ENCODE measurements at places on chromosomes 12 and 14. TPM values are rescaled to one million over a fixed set of nuclear protein-coding genes. Genes with fewer than 3 reads are reported as not detected.

The SLC38A4 gene
- not detected for total RNA-seq

- no peak for DNase-seq
Measured at GRCh38 chr12:23504043-23504442, 445.4 kb downstream of the SOX5 start.

DNA sequence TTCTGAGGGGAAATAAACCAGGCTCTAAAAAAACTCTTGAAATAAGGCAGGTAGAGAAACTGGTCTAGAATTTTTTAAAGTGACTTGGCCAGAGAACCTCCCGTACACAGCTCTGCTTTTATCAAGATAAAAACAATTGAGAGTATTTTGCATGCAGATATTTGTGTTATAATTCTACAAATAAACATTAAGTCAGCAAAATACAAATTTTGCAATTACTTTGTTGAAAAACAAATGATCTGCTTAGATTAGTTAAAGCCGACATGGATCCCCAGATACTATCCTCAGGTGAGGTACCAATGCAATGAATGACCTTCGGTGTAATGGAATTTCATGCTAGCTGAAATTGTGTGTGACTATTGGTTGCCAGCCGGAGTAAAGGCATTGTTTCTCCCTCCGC, 197.2 kb downstream of the SOX5 start:
- no peak for DNase-seq

GRCh38 chr14:81819344-81819743, 285.7 kb upstream of the SEL1L start:
- no peak for DNase-seq

DNA sequence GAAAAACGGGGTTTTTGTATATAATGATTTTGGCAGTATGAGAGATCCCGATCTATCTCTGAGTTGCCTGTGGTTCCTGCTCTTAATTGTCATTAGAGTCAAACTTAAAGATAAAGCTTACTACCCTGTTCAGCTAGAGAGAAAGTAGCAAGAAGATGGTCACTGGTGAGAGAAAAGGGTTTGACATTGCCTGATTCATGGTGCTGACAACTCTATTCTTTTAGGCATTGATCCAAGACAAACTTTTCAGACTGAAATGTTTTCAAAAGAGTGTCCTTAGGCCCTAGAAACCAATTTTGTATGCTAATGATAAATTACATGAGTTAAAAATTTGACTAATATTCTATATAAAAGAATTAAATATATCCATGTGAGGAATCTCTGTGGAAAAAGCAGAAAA, 35.1 kb downstream of the PELI2 start:
- DNase-seq, result no peak

DNA sequence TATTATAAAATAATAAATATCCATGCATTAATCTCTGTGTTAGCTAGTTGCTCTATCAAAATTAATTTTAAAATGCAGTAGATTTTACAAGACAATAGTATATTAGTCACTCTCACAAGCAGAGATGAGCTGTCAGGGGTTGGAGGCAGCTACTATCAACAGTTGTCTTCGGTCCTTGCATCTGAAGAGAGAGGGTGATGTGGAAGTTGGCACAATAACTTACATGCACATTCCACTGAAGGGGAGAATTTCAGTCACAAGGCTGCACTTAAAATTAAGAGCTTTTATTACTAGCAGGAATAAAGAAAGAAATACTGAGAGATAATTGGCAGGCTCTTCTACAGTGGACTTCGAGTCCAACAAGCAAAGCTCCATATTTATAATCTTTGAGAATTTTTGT, 166.9 kb upstream of the DCN start:
- DNase-seq, result no peak

- no peak for DNase-seq
Measured at GRCh38 chr12:106152334-106152733, 13.6 kb upstream of the NUAK1 start.

- DNase-seq, result no peak
Measured at GRCh38 chr14:69518289-69519101, 34.0 kb downstream of the PLEKHD1 start.

DNA sequence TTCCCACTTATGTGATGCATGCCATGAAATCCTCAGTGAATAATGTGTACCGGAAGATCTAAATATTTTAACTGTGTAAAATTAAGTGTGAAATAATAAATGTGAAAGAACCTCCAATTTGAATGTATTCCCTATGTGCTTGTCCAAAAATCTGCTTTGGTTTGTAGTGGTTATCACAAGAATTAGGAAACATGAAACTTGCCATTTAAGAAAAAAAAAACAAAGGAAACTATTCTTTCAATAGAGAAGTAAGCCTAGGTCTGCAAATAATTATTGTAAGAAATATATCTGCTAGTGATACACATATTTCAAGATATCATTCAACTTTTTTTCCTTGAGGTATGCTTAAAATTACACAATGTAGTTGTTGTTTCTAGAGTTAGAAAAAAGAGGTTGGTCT, 500.4 kb downstream of the SLC6A15 start:
- DNase-seq, result no peak

GRCh38 chr12:30314506-30315100, 381.1 kb downstream of the IPO8 start:
- no peak for DNase-seq

DNA sequence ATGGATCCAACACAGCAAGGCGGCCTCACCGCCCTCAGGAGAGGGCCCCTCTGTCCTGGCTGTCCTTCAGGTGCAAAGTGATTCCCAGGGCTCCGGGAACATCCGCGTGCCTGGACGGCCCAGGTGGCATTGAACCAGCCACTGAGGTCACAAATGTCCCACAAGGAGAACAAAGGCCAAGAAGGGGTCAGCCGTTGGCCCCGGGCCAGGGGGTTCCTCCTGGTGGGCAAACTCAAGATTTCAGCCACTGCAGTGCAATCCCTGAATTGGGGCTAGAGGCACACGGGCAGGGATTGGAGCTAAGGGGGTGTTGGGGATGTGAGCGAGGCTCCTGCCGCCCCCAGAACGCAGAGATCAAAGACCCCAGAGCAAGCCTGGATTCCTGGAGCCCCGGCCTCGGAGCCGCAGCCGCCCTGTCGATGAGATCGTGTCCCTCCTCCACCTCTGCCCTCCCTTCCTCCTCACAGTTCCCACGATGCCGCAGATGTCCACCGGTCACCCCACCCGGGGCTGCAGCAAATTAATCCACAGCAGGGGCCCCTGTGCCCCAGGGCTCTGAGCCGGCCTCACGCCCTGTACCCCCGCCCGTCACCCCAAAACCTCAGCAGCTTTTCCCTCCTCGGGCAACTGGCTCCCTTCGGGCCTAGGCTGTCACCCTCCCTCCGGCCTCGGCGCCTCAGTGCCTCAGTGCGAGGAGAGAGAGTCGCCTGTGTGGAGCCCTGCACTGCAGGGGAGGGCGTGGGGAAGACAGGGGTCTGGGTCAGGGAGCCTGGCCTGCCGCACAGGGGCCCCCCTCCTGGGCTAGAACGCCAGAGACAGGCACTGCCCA, 56.7 kb upstream of the GALNT9 start:
- no peak for DNase-seq

DNA sequence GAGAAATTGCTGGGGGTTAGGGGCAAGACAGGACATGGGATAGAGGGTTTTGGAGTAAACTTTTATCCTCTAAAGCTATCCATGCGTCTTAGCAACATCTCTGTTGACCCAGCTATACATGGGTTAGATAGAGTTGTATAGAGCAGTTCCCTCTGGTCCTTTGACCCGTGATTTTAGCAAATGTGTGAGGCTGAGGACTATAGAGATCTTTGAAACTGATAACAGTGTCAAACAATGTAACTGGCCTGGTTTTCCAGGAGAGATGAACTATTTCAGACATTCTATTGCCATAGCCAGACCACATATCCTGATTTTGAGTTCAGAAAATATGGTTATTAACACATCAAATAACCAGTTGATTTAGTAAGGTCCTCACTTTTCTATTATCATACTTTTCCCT, 60.4 kb downstream of the B4GALNT3 start:
- DNase-seq, result no peak
